ENCODE measurements at places on chromosomes 11 and 22.

- no peak for DNase-seq
Measured at GRCh38 chr11:79185351-79185750, 255.5 kb downstream of the TENM4 start.

DNA sequence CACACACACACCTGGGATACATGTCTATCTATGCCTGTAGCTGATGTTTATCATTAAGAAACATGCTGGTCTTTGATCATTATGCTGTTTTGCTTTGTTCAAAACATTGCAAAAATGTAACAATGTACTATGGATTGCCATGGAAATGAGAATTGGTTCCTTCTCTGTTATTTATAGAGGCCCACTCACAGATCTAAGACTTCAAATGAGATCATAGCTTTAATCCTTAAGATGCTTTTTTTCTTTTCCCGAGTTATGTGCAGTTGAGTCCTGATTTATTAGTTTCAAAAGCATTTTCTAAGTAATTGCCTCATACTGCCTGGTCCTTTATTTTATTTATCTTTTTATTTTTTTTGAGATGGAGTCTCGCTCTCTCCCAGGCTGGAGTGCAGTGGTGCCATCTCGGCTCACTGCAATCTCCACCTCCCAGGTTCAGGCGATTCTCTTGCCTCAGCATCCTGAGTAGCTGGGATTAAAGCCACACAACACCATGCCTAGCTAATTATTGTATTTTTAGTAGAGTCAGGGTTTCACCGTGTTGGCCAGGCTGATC lies 131.4 kb downstream of the LUZP2 start:
- DNase-seq = no peak

DNA sequence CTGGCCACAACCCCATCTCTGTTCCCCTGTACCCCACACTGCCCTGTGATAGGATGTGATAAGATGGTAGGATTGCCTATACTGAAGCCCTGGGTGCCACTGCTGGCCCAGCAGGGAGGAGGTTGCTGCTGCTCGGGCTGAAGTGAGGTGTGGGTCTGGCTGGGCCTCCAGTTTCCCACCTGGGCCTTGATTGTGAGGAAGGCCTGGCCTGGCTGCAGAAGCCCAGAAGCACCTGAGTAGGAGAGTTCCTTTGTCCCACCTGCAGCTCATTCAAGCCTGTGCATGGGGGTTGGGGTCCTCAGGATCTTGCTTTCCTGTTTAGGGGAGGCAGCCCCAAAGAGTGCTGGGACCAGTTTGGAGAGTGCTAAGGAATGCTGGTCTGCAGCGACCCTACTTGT lies 3.3 kb downstream of the ST3GAL4 start:
- no peak for DNase-seq

- peak; percentile 39 for DNase-seq
Measured at GRCh38 chr22:29914165-29914564, 31.2 kb downstream of the MTMR3 start.

DNA sequence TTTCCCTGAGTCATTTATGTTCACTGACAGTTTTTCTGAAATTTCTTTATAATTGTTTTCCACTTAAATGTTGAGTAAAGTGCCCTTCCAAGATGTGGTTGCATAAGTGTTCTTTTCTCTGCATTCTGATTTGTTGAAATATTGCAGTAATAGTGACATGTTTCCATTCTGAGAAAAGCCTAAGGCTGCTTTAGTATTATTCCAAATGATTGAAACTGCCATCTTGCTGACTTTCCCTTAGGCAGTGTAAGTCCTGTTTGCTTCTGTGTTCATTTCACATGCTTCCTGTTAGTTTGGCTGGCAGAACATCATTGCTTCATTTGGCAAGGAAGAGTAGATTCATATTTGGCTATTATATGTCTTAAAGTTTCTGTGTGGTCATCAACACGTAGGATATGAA lies 146.5 kb downstream of the ELP4 start:
- no peak for DNase-seq

DNA sequence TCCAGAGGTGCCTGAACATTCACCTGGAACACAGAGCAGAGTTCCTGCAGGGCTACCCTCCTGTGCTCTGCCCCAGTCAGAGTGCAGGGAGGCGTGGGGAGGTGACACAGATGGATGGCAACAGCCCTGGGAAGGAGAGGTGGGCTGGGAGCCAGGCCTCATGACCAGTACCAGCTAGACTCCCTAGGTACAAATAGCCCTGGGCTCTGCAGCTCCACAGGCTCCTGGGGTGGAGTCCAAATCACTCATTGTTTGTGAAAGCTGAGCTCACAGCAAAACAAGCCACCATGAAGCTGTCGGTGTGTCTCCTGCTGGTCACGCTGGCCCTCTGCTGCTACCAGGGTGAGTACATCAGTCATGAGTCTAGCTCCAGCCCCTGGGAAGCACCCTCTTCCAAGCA lies at the start of gene SCGB1D2:
Gene SCGB1D2, plus strand, starts transcription at position 219 of the 400 bp plus-strand sequence. Its CDS starts 69 bp downstream, at position 288.
- no peak for DNase-seq

DNA sequence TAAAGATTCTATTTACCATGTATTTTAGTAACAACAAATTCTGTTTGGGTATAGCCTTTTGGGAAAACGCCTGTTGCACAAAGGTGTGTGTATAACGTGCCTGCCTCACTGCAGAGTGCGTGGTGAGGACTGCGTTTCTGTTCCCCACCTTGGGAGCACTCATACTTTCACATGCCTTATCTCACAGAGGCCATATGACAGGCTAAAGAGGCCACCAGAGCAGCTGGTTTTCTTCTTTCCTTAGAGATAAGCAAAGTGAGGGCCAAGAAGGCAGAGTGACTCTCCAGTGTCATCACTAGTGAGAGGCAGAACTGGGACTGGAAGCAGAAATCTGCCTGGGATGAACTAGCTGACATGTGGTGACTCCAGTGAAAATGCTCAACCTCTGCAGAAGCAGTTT lies 369.2 kb upstream of the NARS2 start:
- no peak for DNase-seq

GRCh38 chr11:15370495-15371147 lies 255.9 kb downstream of the INSC start:
- DNase-seq = no peak

GRCh38 chr11:57566005-57566904 lies 1.2 kb downstream of the UBE2L6 start:
- peak; percentile 15 for DNase-seq

DNA sequence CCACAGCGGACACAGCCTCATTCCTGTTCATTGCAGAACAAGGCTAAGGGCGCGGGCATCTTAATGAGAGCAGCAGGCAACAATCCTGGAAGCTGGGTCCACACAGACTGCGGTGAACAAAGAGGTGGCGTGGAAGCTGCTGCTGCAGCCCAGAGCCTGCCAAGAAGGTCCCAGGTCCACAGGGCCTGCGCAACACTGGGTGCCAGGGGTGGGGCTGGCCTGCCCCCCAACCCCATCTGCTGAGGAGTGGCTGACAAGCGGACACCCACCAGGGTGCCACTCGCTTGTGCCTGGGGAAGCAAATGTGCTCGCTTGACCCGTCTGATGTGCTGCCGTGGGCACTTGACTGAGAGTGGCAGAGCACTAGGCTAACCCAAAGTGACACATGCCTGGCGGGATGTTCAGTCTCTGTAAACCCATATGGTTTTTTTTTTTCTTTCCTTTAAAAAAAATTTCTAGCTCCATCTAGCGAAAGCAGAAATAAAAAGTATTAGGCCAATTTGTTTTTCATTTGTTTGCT lies 83.2 kb upstream of the PITPNB start:
- DNase-seq = no peak

GRCh38 chr11:39571081-39571480 lies 1888.4 kb downstream of the LRRC4C start:
- DNase-seq = no peak

DNA sequence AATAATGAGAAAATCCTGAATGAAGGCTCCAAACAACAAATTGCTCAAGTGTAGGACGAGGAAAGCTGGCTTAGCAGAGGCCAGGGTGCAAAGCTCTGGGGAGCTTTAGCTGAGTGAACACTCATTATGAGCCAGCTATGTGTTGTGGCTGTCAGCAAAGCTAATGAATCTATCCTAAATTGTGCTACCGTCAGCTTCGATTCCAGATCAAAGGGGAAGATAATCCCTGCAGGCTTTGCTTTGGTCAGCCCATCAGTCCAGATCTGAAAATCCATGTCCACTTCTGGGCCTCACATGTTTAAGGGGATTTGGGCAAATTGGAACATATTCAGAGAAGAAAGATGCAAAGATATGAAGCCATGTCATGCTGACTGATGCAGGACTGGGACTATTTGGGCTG lies 180.9 kb upstream of the ZBED5 start:
- DNase-seq = no peak

- no peak for DNase-seq
Measured at GRCh38 chr11:68546555-68546954, 86.0 kb downstream of the PPP6R3 start.

GRCh38 chr11:576811-577610 lies 741 bp downstream of the PHRF1 start:
- no peak for DNase-seq

- DNase-seq = no peak
Measured at GRCh38 chr11:1048375-1049070, 12.0 kb upstream of the MUC6 start.

DNA sequence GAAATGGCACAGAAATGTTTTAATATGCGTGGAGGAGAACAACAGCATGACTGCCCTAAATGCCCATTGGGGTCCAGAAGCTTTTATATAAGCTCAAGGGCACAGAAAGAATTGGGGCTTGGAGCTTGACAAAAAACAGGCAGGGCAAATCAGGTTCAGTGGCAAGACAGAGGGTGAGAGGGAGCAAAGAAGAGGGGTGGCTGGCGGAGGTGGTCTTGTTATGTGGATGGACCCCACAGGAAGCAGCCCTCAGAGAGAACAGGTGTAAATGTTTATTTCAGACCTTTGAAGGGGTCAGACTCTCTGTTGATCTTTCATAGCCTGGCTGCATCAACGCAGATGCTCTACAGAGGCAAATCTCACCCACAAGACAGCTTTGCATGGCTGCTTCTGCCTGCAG lies 213.1 kb upstream of the B3GAT1 start:
- DNase-seq = no peak

DNA sequence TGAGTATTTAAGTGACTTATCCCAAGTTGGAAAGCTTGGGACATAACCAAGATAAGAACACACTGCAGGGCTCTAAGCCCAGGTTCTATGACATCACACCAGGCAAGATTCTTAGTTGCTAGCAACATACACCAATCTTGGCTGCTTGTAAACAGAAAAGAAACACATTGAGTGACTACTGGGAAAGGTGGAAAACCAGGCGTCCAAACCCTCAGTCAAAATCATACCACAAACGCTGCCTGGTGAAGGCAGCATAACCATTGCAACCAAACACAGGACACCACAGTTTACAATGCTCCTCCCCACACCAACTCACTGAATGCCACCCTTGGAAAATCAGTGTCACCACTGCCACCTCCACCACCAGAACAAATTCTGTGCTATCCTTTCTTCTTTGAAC lies 379.9 kb downstream of the TTC28 start:
- peak; percentile 6 for DNase-seq

DNA sequence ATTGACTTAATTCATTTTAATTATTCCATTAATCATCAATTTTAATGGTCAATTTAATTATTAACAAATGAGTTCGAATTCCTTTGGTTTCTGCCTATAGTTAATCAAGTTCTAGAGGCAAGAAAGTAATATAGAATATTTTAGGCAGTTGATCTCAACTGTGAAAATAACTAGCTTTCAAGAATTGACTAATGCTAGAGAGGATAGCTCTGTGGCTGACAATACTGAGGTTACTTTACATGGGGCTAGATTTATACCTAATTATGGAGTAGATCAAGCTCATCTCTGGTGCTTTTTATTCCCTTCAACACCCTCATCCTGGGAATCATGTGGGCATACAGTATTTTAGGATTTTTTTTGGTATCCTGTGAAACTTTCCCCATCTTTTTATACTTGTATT lies 259.4 kb downstream of the GRM5 start:
- no peak for DNase-seq

DNA sequence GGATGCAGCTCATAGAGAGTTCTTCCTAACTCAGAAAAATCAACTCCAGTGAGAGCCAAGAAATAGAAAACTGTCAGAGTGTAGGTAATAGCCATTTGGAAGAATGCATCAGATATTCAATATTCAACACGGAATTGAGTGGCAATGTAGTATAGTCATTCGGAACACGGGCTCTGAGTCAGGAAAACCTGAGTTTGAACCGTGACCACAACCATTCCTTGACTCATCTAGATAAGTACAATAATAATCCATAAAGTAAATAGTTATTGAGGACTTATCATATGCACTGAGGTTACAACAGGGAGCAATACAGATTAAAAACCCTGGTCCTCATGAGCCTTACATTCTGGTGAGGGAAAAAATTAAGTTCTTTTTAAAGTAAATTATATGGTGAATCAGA lies 62.6 kb upstream of the PHF21A start:
- DNase-seq = peak; percentile 27

GRCh38 chr11:110219006-110219785 lies 77.2 kb downstream of the RDX start:
- DNase-seq = no peak

DNA sequence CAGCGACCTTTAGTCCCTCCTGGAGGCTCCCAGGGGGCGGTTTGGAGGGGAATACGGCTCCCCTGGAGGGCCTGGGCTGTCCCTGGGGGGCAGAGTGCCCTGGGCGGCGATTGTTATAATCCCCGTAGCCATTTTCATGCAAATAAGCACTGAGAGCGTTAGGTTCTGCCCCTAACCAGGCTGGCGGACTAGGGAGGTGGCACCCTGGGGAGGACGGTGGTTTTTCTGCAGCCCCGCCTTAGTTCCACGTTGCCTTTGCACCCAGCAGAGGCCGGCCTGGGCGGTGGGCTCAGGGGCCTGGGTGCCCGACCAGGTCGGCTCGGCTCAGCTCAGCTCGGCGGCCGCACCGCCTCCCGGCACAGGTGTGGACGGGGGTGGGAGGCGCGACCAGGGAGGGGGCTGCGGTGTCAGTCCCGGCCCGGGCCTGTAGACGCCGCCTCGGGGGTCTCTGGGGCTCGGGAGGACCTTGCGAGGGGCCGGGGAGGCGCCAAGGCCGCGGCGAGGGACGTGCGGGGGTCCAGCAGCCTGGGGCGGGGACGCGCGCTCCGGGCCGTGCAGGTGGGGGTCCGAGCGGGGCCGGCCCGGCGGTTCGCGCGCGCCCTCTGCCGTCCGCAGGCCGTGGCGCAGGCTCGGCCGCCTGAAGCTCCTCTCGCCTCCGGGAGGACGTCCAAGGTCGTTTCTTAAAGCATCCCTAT lies 2.3 kb upstream of the DUSP8 start:
- DNase-seq = no peak

DNA sequence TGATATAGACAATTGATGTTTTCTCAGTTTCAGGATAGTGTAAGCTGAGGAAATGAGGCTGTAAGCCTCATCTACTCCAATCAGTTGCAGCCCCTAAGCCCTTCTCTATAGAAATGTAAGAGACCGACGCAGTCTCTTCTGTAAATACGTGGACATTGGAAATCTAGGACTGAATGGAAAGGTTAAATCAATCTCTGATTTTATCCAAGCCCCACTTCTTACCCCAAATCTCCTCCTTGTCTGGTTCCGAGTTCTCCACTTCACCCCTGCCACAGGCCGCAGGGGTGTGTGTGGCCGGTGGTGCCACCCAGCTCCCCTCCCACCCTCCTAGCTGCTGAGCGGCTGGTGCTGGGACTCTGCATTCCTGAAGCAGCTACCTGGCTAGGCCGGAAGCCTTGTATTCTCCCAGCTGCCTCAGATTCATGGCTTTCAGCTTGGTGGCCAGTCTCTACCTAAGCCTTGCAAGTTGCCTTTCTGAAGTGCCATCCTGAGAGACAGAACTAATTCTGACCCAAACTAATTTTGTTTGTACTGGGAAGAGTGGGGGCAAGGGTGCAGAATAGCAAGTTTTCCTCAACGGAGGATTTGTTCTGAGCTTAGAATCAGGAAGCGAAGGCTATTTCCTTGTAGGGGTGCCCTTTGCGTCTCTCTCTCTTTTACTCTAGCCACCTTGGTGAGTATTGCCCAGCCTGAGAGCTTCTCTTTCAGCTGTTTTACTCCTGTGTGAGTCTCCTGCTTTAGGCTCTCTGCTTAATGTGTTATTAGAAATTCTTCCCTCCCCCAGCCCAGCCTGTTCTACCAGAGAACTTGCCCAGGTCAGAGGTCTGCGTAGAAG lies 749 bp downstream of the VWA5A start:
- DNase-seq = no peak

Data from astrocyte of the cerebellum (primary cell).